Activated CD8-positive, alpha-beta memory T cell treated with anti-CD3 and anti-CD28 coated beads for 1 hour (primary cell): ENCODE measurements at places on chromosomes 7 and 10.

DNA sequence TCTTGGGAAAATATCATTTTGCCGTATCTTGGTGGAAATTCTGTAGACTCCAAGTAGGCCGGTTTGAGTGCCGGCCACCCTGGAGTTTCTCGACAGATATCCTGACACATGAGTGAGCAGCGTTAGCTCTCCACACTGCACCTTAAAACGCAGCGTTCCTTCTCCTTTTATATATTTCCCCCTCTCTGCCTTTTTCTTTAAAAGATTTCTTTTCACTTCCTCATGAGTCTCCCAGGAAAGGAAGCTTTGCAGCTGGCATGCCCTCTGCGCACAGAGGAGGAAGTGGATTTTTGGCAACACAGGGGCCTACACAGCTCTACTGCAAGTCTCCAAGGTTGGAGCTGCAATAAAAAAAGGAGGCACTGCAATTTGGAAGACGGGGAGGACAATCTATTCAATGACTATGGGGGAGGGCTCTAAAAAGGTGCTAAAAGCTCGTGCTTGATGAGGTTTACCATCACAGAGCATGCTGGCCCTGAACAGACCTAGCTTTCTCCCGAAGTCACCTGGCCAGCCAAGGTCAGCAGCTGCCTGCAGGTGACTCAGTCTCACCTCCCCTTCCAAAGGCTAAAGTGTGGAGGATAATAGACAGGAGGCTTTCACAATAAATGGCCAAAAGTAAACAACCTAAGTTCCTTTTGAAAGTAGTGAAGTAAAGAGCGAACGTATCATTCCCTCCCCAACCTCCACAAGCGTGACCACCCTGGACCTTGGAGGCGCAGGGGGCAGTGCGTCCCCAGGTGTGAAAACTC lies 252.8 kb downstream of the ZMYND11 start:
- no peak for DNase-seq

GRCh38 chr10:8055420-8056349 lies 1.2 kb downstream of the GATA3 start:
- DNase-seq: no peak

DNA sequence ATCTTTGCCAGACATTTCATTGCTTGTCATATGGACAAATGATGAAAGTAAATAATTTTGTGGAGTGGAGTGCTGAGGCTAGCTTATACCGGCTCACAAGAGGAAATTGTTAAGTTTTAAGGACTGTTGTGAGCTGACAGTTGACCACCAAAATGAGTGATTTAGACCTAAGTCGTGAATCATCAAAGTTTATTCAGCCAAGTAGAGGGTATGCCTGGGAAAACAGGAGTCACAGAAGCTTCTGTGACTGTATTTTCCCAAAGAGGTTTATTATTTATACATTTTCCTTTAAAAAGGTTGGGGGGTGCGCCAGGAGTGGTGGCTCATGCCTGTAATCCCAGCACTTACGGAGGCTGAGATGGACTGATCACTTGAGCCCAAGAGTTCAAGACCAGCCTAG lies 21.8 kb downstream of the MRPS24 start:
- no peak for DNase-seq

GRCh38 chr7:36349626-36350025 lies 40.0 kb upstream of the ANLN start:
- no peak for DNase-seq

GRCh38 chr7:134941185-134941900 lies 45.0 kb upstream of the AGBL3 start:
- DNase-seq: no peak

DNA sequence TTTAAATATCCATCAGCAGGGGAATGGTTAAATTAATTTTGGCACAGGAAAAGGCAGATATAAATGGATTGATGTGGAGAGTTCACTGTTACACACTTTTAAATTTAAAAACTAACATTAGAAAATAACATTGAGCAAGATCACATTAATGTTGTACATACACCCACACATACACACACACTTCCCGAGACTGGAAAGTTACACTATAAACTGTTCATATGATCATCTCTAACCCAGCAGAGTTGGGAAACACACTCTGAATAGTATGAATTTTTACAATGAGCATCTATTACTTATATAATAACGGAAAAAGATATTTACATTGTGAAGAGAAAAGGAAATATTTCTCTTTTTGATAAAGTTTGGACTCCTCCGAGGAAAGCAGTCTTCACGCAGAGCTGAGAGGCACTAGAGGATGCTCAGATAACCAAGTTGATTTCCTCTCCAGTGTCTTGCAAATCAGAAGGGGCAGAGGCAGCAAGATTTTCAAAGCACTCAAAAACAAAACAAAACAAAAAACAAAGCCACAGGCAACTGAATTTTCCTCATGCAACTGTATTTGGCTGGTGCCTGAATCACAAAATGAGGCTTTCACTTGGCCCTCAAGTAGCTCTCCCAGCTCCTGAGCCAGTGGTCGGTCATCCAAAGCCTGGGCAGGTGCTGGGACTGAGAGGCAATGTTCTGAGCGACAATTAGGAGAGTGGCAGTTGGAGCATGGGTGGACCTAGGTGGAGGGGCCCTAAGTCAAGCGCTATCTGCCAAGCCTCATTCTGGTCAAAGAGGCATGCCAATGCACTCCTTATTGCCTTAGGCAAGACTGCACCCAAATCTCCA lies 10.5 kb upstream of the GATAD1 start:
- DNase-seq: no peak

GRCh38 chr7:26694141-26694540 lies 170.2 kb downstream of the SKAP2 start:
- no peak for DNase-seq

DNA sequence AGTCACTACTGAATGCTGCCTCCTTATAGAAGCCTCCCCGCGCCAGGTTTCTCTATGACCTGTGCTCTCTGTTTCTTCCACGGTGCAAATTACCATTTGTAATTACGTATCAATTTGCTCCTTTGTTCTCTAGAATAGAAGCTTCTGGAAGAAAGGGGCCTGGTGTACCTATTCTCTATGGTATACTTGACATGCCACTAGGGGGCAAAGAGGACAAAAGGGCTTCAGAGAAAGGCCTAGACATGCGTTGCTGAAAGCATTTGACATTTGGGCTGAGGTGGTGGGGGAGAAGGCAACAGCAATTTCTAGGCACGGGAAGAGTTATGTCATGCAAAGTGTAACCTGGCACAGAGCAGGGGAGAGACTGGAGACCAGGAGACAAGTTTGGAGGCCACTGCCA lies 148.7 kb downstream of the WDR11 start:
- DNase-seq: no peak

GRCh38 chr7:132275416-132276233 lies 300.6 kb downstream of the PLXNA4 start:
- DNase-seq: no peak

GRCh38 chr10:77680811-77681210 lies 43.2 kb upstream of the KCNMA1 start:
- DNase-seq: no peak

- DNase-seq: no peak
These were observed 116.5 kb downstream of the LRRC4 start for GRCh38 chr7:127914693-127915092.
